ENCODE measurements at places on chromosomes 13 and 19. TPM values are rescaled to one million over a fixed set of nuclear protein-coding genes. Genes with fewer than 3 reads are reported as not detected.
A peak's percentile ranks its signal among the peaks of the same experiment; 100 is the strongest.

The POU4F1 gene
- total RNA-seq, result not detected

The CAPNS1 gene
- 167 TPM for total RNA-seq

The KIR2DL1 gene
- total RNA-seq, result not detected

The NKG7 gene
- total RNA-seq, result 0.54 TPM

GRCh38 chr19:17332677-17333581, 1.7 kb downstream of the ANO8 start:
- H3K4me1 ChIP-seq, result peaks cover 39% of the 10 kb centered on the region
- H3K27ac ChIP-seq, result no peak overlapping the region
- H3K36me3 ChIP-seq, result no peaks in the 10 kb centered on the region
- DNase-seq, result no peak

DNA sequence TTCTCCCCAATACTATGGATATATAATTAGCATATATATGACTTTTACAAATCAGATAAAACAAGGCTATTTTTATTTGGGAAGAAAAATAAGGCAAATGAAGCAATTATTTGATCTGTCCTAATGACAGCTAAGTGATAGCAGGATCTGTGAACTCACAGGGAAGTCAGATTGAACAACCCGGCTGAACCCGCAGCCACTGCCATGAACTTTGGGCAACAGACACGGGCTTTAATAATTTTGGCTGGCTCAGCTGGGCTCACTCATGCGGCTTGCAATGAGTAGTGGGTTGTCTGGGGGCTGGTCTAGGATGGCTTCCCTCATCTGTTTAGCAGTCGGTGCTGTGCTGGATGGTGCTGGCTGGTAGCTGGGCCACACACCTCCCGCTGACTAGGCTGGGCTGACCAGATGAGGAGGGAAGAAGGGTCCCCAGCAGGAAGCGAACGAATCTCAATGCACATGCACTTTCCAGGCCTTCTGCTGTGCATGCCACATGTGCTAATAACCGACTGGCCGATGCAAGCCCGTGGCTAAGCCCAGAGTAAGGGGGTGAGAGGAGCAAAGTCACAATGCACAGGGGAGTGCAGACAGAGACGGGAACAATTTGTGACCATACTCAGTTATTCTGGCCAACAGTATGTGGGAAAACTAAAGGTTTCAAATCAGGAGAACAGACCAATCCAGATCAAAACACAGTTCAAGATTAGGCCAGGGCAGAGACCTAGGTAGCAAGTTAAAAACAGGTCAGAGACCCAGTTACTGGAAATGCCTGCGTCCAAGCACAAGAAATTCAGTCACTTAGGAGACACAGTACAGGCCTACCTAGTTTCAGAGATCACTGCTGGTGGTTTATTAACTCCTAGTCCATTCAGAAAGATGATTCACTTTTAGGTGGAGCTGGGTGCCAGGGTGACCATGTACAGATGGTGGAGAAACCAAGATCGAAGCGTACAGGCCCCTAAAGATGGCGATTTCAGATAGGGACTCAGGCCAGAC, 22.3 kb downstream of the CRYL1 start:
- no peak for DNase-seq
- no peaks in the 10 kb centered on the region for H3K4me1 ChIP-seq
- no peak overlapping the region for H3K4me3 ChIP-seq
- no peak overlapping the region for H3K27ac ChIP-seq
- H3K27me3 ChIP-seq, result no peaks in the 10 kb centered on the region

DNA sequence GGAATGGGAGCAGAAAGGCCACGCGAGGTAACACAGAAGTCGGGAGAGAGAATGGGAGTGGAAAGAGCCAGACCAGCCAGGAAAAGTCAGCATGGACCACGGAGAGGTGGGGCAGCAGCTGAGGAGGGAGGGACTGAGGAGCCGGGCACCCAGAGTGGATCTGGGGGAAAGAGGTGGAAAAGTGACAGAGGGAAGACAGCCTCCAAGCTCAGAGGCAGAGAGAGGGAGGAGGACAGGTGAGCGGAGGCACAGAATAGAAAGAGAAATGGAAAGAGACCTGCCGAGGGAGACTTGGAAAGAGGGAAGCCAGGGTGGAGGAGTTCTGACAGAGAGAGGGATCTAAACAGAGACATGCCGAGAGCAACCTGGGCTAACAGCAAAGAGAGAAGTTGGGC, 1.6 kb downstream of the GRIK5 start:
- no peaks in the 10 kb centered on the region for H3K27me3 ChIP-seq
- H3K36me3 ChIP-seq, result no peaks in the 10 kb centered on the region
- no peak overlapping the region for H3K4me3 ChIP-seq

- H3K27me3 ChIP-seq, result no peaks in the 10 kb centered on the region
- H3K4me1 ChIP-seq, result peaks cover 35% of the 10 kb centered on the region
- peak; percentile 63 for DNase-seq
- H3K27ac ChIP-seq, result peak overlapping the region; percentile 97
- H3K4me3 ChIP-seq, result no peak overlapping the region
Measured at GRCh38 chr13:110617321-110618072, 2.2 kb downstream of the NAXD start.

GRCh38 chr13:45584816-45585215, 30.7 kb downstream of the ERICH6B start:
- no peak for DNase-seq
- no peaks in the 10 kb centered on the region for H3K27me3 ChIP-seq
- H3K27ac ChIP-seq, result no peak overlapping the region
- H3K36me3 ChIP-seq, result no peaks in the 10 kb centered on the region

GRCh38 chr19:33329736-33330135, 27.4 kb upstream of the CEBPA start:
- H3K27ac ChIP-seq, result no peak overlapping the region
- no peaks in the 10 kb centered on the region for H3K27me3 ChIP-seq
- no peaks in the 10 kb centered on the region for H3K36me3 ChIP-seq

DNA sequence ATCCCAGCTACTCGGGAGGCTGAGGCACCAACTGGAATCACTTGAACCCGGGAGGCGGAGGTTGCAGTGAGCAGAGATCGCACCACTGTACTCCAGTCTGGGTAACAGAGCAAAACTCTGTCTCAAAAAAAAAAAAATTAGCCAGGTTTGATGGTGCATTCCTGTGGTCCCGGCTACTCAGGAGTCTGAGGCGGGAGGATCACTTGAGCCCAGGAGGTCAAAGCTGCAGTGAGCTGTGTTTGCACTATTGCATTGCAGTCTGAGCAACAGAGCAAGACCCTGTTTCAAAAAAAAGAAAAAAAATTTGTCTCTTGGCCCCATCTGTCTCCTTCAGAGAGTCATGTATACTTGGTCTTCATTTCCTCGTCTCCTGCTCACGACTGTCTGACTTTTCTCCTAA, 1.6 kb downstream of the CCDC97 start:
- DNase-seq, result no peak
- no peaks in the 10 kb centered on the region for H3K27me3 ChIP-seq
- H3K4me3 ChIP-seq, result no peak overlapping the region
- peaks cover 23% of the 10 kb centered on the region for H3K4me1 ChIP-seq

DNA sequence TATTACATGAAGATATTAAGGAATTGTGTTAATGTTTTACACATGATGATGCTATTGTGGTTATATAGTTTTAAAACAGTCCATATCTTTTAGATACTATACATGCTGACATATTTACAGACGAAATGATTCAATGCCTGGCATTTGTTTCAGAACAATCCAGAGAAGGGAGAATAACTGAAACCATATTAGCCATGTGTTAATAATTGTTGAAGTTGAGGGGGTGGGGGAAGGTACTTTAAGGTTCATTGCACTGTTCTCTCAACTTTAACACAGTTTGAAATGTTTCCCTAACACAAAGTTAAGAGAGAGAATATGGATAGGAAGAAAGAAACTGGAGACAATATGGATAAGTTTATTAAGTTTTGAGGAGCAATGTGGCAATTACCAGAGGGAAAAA, 5.8 kb downstream of the CRYL1 start:
- no peak for DNase-seq
- H3K27me3 ChIP-seq, result no peaks in the 10 kb centered on the region
- H3K4me1 ChIP-seq, result no peaks in the 10 kb centered on the region
- H3K36me3 ChIP-seq, result no peaks in the 10 kb centered on the region

- no peaks in the 10 kb centered on the region for H3K27me3 ChIP-seq
- H3K36me3 ChIP-seq, result peaks cover 21% of the 10 kb centered on the region
- peaks cover 19% of the 10 kb centered on the region for H3K4me1 ChIP-seq
Measured at GRCh38 chr19:47152205-47152604, 21.6 kb downstream of the SAE1 start.

- no peaks in the 10 kb centered on the region for H3K36me3 ChIP-seq
- no peak for DNase-seq
- H3K4me3 ChIP-seq, result no peak overlapping the region
- no peaks in the 10 kb centered on the region for H3K27me3 ChIP-seq
Measured at GRCh38 chr13:51981355-51981754, 29.9 kb downstream of the ATP7B start.

- no peak overlapping the region for H3K27ac ChIP-seq
- DNase-seq, result no peak
- no peaks in the 10 kb centered on the region for H3K27me3 ChIP-seq
- H3K36me3 ChIP-seq, result no peaks in the 10 kb centered on the region
- no peaks in the 10 kb centered on the region for H3K4me1 ChIP-seq
- no peak overlapping the region for H3K4me3 ChIP-seq
Measured at GRCh38 chr13:94480672-94481145, 1.2 kb upstream of the DCT start.

DNA sequence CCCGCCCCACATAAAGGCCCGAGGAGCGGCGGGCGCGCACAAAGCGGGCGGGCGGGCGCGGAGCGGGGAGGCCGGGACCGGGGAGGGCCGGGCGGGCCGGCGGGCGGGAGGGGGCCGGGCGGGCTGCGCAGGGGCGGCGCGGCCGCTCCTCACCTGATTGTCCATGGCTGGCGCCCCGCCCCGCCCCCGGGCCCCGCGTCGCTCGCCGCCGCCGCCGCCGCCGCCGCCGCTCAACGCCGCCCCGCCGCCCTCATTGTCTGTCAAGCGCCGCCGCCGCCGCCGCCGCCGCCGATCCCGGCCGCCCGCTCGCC, 200 bp downstream of the MLLT1 start:
- peaks cover 34% of the 10 kb centered on the region for H3K4me1 ChIP-seq
- peak overlapping the region; percentile 71 for H3K27ac ChIP-seq
- no peaks in the 10 kb centered on the region for H3K36me3 ChIP-seq

DNA sequence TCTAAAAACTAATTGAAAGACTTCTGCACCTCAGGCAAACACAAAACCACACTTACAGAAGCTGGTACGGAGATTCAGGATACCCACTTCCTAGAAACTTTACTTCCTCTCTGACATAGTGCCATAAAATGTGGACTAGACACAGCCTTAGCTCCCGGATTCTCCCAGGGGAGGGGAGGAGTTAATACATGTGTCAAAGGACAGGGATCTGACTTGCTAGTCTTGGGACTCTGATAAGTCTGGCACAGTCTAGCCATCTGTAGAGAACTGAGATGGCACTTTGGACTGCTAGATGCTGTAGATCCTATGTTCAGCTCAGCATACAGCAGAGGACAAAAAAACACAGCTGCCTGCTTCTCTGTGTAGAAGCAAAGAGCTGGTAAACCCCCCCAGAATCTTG, 769.8 kb upstream of the MIR17HG start:
- no peak for DNase-seq
- H3K27ac ChIP-seq, result no peak overlapping the region
- H3K4me3 ChIP-seq, result no peak overlapping the region
- no peaks in the 10 kb centered on the region for H3K36me3 ChIP-seq
- H3K4me1 ChIP-seq, result no peaks in the 10 kb centered on the region
- H3K27me3 ChIP-seq, result no peaks in the 10 kb centered on the region

DNA sequence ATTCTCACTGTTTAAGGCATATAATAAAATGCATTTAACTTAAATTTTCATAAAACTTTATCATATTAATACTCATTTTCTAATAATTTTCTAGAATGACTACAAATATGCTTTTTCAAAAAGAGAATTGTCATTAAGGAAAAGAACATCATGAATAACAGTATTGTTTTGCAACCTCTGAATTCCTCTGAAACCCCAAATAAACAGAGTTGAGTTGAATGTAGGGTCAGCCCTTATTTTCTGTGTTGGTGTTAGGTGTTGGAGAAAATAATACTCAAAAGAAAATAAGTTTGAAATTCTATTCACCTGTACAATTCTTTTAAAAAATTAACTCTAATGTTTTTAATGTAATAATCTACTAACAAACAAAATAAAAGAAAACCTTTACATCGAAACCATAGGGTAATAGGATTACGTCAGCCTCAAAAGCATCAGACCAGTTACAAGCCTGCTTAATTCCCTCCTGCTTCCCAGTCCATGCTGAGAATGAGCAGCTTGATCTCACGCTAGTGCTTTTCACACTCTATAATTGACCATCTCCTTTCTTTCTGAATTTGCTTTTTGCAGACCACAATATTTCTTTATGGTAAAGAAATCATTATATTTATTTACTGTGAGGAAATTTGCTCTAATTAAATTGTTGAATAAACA, 160.9 kb downstream of the PCDH9 start:
- no peaks in the 10 kb centered on the region for H3K27me3 ChIP-seq
- H3K4me3 ChIP-seq, result no peak overlapping the region
- H3K27ac ChIP-seq, result no peak overlapping the region
- DNase-seq, result no peak
- H3K4me1 ChIP-seq, result no peaks in the 10 kb centered on the region

DNA sequence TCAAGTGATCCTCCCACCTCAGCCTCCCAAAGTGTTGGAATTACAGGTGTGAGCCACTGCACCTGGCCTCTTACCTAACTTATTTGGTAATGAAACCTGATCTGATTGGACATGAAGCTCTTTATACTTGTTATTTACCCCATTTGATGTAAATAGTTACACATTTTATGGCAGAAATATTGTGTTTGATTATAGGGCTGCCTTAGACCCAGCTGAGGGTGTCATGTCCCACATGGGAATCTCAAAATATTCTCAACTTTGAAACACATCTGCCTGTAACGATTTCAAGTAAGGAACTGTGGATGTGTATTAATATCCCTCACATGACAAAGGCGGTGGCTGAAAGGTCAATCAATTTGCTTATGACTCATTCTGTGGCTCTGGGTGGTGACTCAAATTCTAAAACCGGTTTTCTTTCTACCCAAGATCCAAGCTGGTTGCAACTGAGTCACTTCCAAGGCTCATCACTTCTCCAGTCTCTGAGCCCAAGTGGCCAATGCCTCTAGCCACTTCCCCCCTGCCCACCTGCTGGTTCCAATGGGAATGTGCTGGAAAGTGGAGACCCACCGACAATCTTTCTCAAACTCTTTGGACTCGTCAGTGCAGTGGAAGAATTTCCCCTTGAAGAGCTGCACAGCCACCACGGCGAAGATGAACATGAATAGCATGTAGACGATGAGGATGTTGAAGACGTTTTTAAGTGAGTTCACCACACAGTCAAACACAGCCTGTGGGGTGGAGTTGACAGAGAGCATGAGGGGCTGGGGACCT, 110.9 kb downstream of the IER2 start:
- H3K27ac ChIP-seq, result no peak overlapping the region
- no peak overlapping the region for H3K4me3 ChIP-seq
- no peaks in the 10 kb centered on the region for H3K4me1 ChIP-seq
- H3K27me3 ChIP-seq, result no peaks in the 10 kb centered on the region
- H3K36me3 ChIP-seq, result no peaks in the 10 kb centered on the region
- DNase-seq, result no peak

DNA sequence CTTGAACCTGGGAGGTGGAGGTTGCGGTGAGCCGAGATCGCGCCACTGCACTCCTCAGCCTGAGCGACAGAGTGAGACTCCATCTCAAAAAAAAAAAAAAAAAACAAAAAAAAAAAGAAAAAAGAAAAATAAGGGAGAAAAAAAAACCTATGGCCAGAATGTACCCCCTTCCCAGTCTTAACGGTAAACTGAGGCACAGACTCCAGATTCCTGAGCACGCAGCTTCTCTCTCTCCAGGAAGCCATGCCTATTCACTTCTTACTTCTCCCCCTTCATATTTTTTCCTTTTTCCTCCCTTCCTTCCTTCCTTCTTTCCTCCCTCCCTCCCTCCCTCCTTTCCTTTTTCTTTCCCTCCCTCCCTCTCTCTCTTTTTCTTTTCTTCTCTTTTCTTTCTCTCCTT, 5.4 kb downstream of the ADGRE2 start:
- no peak for DNase-seq
- H3K4me1 ChIP-seq, result no peaks in the 10 kb centered on the region
- no peak overlapping the region for H3K4me3 ChIP-seq

- H3K4me1 ChIP-seq, result no peaks in the 10 kb centered on the region
- H3K27ac ChIP-seq, result no peak overlapping the region
- H3K36me3 ChIP-seq, result no peaks in the 10 kb centered on the region
Measured at GRCh38 chr13:101845245-101846020, 393.0 kb downstream of the ITGBL1 start.
